Cortex of kidney (tissue), 1 donor: ENCODE measurements at places on chromosomes 2 and 18.

DNA sequence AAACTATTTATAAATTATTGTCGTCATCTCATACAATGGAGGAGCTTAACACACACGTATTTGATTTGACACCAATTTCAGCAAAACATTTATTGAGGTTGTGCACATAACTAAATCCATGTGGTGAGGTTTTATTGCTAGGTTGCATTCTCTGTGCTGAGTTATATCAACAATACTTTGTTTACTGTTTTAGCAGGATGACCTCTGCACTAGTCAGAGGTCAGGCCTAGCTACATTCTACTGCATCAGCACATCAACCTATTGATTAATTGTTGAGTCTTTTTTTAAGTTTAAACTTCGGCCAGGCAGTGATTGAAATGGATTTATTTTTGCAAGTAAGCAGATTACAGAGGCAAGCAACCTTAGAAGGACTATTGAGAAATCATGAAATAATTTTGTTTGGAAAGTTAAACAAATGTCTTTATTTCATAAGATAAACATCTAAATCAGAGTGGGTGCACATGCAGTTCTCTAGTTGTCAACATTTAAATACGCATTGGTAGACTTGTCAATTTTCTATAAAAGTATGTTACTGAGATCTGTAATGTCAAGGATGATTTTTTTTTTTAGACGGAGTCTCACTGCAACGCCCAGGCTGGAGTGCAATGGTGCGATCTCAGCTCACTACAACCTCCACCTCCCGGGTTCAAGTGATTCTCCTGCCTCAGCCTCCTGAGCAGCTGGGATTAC is 75.2 kb upstream of the CD28 start:
- DNase-seq = no peak

DNA sequence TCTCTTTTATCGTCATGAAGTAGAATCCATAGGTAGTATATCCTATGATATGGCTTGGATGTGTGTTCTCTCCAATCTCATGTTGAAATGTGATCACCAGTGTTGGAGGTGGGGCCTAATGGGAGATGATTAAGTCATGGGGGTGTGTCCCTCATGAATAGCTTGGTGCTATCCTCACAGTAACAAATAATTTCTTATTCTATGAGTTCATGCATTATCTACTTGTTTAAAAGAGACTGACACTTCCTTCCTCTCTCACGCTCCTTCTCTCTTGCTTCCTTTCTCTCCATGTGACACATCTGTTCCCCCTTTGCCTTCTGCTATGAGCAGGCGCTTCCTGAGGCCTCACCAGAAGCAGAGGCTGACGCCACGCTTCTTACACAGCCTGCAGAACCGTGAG is 165.6 kb downstream of the MREG start:
- no peak for DNase-seq

GRCh38 chr2:40123746-40124145 is 328.1 kb downstream of the SLC8A1 start:
- no peak for DNase-seq

- DNase-seq = no peak
Observed at GRCh38 chr2:43360137-43360536, 133.7 kb upstream of the ZFP36L2 start.

DNA sequence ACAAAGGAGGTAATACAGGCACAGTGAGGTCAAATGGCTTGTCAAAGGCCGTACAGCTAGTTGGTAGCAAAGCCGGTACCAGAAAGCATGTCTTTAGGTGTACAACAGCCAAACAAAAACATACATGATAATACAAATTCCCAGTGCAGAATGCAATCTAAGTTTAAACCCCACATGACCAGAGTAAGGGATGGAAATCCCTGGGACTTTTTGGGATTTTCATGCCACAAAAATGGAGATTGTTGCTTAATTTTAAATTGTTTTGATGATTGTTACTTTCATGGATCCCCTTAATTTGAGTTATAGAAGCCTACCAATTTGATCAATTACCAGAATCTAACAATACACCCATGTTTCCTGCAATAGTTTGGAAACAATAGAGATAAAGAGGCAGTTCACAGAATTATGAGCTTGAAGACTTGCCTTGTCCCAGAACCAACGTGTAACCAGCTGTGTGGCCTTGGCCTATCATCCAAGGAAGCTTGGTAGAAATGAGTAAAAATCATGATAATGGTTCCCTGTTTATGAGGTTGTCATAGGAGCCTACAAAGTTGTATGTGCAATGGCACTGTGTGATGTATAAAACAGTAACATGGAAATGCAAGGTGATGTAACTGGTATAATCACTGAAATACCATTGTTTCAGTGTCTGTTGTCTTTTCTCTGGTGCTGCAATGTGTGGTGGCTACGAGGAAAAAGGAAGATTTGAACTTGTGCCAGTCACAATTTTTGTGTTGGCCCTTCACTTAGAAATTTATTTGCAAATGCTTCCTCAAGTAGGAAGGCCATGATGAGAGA is 85.3 kb downstream of the ZEB2 start:
- no peak for DNase-seq

GRCh38 chr18:58615140-58616132 is 13.5 kb downstream of the ALPK2 start:
- DNase-seq = no peak

DNA sequence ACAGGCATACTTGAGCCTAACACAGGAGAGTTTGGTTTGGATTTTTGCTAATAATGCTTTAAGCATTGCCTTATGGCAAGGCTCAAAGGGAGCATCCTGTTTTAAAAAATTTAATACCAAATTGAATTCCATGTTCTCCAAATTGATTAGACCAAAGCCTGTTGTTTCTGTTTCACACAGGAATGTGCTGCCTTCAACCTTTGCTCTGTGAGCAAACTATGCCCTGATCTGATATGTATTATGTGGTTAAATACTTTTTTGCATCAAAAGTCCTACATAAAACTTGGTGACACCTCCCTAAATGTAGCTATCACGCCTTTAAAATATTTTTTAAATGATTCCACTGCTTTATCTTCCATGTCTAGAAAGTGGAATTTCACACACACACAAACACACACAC is 691.4 kb downstream of the CPS1 start:
- no peak for DNase-seq

DNA sequence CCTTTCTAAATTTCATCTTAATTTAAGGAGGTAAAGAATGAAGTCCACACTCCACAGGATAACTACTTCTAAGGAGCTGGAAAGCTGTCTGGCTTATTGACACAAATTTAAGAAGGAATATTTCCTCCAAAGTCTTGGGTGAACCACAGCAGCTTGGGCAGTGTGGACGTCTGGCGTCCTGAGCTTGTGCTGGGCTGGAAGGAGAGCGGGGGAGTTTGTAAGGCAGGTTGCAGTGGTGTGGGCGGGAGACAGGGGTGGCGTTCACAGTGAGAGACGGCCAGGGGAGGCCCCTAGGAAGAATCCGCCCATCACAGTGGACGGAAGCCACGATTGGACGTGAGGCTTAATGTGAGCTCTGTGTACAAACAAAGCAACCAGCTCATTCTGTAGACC is 25.7 kb downstream of the ADI1 start:
- no peak for DNase-seq

DNA sequence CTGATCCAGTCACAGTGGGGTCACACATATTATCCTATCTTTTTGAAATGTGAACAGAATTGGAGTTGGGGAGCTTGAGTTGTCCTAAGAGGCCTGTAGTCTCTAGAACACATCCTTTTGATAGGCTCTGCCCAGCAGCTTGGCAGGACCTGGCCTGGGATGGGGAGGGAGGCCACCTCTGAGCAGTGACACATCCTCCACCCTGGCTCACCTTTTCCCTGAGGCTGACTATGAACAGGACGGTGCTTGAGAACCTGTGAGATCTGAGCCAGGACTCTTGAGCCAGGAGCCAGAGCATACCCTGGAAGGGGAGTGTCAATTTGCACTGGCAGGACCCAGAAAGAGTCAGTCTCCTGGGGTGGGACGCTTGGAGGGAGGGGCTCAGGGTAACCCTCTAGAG is 17.7 kb upstream of the ATP6V1B1 start:
- no peak for DNase-seq

DNA sequence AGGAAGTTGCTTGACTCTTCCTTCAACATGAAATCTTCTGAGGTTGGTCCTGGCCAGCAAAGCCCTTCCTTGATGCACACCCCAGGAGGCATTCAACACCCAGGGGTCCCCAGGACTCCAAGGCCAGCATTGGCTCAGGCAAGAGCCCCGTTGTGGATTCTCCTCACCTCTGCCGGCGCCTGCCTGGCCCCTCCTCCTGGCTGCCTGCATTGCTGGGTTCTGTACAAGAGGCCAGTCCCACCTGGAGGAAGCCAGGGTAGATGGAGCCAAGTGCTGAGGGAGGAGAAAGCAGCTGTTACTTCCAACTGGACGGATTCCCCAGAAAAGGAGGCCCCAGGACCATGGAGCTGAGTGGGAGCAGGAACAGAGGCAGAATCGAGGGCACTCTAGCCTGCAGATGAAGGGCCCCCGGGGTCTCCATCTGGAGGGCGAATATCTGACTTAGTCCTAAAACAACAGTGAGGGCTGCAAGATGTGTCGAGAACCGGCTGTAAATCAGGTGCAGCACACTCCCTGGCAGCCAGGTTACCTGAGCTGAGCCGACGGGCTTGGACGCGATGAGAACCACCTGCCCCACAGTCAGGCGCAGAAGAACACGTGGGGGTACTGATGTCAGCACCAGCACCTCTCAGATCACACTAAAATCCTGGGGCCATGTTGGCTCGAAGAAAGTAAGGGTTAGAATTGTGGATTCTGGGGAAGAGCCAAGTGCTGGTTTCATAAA is 399.6 kb upstream of the SALL3 start:
- no peak for DNase-seq

GRCh38 chr2:58063641-58064040 is 17.0 kb downstream of the VRK2 start:
- DNase-seq = no peak

DNA sequence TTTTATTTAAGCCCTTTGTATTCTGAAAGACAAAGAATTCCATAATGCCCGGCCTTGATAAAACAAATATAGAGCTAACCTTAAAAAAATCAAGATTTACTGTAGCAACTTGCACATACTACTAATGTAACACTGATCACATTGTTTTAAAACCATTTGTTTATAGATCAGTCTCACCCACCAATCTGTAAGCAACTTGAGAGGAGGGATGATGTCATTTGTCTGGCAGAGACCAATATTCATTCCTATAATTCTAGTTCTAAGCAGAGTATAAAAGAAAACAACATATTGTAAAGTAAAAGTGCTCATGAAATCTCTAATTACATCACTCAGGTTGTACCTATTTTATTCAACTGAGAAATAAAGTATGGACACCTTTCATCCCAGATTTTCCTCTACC is 380.6 kb downstream of the TGIF1 start:
- DNase-seq = no peak

- DNase-seq = no peak
Observed at GRCh38 chr2:126761256-126761980, 105.5 kb downstream of the GYPC start.

GRCh38 chr2:108217211-108217610 is 22.6 kb upstream of the SULT1C3 start:
- no peak for DNase-seq

DNA sequence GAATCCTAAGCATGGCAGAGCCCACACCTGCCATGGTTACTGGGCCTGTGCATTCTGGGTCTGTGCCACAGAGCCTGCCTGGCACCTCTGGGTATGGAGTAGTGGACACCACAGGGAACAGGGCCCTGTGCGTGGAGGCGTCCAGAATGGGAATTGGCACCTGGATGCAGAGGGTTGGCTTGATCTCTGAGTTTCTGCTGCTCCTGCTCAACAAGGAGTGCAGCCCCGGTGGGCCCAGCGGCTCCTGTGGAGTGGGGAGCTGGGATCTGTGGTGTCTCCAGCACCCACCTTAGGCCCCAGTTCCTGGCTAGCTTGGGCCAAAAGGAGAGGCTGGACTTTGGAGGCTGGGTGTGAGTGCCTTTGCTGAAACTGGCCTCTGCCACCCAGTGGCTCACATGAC is 7.9 kb upstream of the ANKRD62 start:
- no peak for DNase-seq

DNA sequence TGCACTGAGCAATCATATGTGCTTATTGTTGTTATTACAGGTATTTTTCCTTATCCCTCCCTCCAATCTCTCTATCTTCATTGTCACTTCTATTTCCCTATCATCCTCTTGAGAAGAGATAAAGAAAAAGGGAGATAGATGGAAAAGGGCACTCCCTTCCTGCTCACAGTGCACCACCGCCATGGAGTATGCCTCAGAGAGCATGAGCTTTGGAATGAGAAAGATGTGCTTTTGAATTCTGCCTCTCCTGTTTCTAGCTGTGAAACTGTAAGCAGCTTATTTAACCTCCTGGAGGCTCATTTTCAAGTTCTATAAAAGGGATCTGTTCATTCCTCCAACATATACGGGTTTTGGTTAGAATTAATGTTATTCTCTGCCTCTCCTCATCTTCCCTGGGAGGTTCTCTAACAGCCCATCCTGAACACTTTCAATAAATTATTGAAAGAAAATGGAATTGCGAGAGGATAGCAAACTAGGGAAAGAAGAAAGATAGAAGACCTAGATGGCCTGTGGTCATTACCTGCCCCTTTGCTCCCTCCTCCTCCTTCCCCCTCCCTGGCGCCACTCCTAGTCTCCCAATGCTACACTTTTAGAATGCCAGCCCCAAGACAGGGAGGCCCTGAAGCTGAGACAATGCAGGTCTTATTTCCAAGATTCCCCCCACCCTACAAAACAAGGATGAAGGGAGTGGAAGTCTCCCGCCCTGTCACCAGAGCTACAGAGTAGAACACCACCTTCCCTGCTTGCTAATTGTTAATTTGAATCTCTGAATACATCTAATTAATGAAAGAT is 37.8 kb downstream of the FIGN start:
- DNase-seq = no peak

DNA sequence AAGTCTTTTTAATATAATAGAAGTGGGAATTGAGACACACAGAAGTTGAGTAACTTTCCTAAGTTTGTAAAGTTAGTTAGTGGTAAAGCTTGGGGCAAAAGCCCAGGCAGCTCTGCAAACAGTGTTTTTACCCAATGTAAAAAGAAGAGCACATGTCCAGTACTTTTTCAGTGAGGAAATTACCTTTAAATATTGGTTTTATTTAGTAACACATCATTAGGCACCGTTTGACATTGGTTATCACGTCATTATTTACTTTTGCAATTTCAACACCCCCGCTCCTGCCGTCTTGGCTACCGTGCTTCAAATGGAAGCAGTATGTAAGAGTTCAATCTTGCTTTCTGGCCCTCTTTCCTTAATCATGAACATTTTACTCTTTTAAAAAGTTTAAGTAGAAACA is 807.9 kb downstream of the EPHA4 start:
- DNase-seq = no peak

- DNase-seq = no peak
Observed at GRCh38 chr18:60664736-60665135, 292.2 kb upstream of the MC4R start.

GRCh38 chr2:30412684-30413570 is 34.1 kb upstream of the LCLAT1 start:
- DNase-seq = no peak

GRCh38 chr18:75256376-75256775 is 45.8 kb downstream of the TSHZ1 start:
- no peak for DNase-seq

- no peak for DNase-seq
Observed at GRCh38 chr2:6053743-6054142, 361.6 kb downstream of the SOX11 start.

DNA sequence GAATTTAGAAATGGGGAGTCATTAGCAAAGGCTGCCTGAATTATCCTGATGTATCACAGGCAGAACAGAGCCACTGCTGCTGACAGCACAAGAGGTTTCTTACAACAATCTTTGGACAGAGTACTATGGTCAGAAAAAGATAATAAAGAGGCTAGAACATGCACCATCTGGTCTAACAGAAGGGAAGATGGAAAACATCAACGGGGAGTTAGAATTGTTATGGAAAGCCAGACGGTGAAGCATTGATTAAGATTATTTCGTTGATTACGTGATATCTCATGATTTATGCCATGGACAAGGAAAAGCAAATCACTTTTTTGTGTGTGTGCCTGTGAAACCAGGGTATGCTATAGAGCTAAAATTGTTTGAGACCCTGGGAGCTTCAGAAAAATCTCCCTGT is 409.4 kb upstream of the ETAA1 start:
- DNase-seq = no peak
